Astrocyte of the cerebellum (primary cell): ENCODE measurements at places on chromosomes 1 and 21.

- peak; percentile 57 for DNase-seq
These were observed 20.7 kb downstream of the IL10RB start for GRCh38 chr21:33286600-33287456.

DNA sequence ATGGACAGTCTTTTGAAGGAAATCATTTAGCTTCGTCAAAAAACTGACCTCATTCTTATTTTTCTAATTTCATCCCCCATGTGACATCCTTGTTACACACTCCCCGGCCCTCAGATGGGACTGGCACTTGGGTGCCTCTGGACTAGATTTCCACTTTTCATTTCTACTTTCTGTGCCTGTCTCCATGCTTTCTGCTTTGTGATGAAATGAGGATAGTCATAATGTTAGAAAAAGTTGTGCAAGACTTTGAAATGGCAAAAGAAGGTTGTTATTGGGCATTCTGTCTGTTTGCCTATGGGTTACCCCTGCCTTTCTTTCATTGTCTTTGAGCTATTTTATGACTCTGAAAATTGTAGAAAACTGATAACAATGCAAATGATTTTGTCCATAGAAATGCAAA lies 54.9 kb downstream of the MDM4 start:
- DNase-seq, result no peak

DNA sequence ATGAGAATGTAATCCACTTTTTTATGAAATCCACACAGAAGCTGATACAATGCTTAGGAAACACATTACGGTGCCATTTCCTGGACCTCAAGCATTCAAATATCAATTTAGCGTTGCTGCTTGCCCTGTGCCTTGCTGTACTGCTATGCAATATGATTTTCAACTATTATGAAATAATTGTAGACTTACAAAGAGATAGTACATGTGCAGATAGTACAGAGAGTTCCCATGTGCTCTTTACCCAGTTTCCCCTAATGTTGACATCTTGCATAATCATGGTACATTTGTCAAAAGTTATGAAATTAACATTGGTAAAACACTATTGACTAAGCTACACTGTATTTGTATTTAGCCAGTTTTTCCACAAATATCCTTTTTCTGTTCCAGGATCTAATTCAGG lies 37.7 kb upstream of the PTBP2 start:
- DNase-seq, result no peak

- DNase-seq, result no peak
These were observed 21.2 kb upstream of the SERBP1 start for GRCh38 chr1:67451356-67451755.

GRCh38 chr1:155304558-155305063 lies 3.4 kb upstream of the PKLR start:
- DNase-seq, result no peak

GRCh38 chr1:21217812-21218596 lies 41.3 kb upstream of the EIF4G3 start:
- DNase-seq, result no peak

DNA sequence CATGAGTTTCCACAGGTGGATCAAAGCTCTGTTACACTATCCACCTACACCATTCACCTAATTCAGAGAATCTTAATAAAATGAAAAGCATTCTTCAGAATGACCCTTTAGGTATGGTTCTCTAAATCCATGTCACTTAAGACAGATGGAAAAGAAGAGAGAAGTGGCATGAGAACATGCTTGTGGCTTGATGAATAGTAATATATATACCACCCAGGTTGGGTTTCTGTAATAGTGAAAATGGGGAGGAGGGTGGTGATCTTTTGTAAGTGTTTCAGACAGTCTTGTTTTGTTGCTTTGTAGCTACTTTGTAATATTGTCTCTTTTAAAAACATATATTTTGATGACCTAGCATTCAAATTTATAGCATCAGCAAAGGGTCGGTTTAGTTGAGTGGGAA lies 469.8 kb downstream of the USP25 start:
- no peak for DNase-seq

DNA sequence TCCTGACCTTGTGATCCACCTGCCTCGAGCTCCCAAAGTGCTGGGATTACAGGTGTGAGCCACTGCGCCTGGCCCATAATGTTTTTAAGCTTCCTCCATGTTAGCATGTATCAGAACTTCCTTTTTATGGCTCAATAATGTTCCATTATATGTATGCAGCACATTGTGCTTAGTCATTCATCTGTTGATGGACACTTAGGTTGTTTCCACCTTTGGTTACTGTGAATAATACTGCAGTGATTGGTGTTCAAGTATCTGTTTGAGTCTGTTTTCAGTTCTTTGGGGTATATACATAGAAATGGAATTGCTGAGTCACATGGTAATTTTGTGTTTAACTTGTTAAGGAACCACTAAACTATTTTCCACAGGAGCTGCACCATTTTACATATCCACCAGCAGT lies 17.7 kb downstream of the CMPK1 start:
- DNase-seq, result no peak

DNA sequence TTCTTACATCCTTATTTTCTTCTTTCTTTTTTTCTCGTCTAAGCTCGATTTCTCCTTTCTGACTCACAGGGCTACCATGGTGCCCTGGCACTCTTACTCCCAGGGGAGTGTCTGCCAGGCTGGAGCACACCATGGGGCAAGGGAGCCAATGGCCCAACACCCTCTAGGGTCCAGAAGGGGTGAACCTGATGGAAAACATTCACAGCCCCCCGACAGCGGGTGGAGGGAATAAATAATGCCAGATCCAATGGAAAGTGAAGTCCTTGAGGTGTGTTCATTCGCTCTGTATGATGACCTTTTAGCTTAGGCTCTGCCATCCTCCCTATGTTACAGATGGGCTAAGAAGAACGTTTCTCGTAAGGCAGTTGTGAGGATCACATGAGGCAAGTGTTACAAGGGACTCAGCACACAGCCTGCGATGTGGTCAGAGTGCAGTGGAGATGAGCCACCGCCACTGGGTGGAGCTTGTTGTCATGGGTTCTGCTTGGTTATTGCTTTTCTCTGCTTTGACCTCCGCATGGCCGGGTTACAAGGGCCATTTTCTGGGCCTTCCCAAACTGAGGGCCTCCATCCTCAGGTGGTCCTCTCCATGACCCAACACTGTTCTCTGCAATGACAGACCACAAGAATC lies 3.5 kb upstream of the FCMR start:
- no peak for DNase-seq

GRCh38 chr1:10210841-10211804 lies 753 bp downstream of the KIF1B start:
- DNase-seq, result peak; percentile 59

- no peak for DNase-seq
These were observed 20.9 kb downstream of the PDXK start for GRCh38 chr21:43739621-43740435.

- no peak for DNase-seq
These were observed 389.7 kb downstream of the NTNG1 start for GRCh38 chr1:107530543-107530942.

DNA sequence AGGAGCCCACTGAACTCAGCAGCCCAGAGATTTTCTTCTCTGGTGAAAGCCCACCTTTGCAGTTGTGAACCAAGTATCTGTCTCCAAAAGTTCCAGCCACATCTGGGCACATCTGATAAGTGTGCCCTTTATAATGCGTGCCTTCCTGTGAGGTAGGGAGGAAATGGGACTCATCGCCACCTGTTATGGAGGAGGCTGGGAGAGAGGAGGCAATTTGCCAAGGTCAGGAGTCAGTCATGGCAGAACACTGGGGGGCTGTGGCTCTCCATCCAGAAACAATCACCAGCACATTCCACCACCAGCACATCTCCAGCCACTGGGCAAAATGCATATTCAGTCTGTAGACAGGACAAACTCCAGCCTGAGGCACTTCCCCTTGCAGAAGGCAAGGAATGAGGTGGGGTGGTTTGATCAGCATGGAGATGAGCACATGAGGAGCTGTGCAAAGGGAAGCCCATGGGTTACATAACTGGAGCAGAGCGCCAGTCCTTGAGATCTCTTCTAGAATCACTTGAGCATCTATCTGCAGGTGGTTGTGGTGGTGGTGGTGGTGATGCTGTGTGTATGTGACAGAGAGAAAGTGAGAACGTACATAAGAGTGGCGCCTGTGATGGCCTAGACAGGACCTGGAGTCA lies 15.0 kb upstream of the LEMD1 start:
- DNase-seq, result no peak

- DNase-seq, result no peak
These were observed 1.5 kb downstream of the XPR1 start for GRCh38 chr1:180633057-180634056.

GRCh38 chr1:209416039-209416438 lies 167.5 kb upstream of the CAMK1G start:
- DNase-seq, result no peak

DNA sequence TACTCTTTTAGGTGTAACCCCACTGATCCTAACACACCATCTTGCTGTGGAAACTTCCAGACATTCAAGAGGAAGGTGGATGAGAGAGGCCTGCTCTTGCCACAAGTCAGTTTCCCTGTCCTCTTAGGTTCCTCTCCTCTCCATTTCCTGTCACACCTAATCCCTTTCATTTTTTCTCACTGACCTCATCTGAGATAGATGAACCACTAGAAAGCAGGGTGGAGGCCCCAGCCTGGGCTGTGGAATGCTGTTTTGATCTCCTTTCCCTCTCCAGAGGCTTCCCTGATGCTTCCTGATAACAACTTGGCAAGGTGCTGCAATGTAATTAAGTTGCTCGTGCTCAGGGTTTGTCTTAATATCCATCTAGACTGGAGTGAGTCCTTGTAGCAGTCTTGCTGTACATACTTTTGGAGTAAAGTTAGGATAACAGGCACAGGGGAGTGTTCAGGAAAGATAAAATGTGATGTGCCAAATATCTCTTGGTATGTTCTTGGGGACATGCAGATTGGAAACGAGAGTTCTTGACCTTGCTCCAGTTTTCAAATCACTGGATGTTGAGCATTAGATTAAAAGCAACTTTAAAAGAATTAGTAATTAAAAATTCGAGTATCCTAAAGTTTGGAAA lies 11.2 kb downstream of the LRRC42 start:
- DNase-seq, result no peak

- no peak for DNase-seq
These were observed 17.5 kb downstream of the TOMM20 start for GRCh38 chr1:235111107-235111506.

DNA sequence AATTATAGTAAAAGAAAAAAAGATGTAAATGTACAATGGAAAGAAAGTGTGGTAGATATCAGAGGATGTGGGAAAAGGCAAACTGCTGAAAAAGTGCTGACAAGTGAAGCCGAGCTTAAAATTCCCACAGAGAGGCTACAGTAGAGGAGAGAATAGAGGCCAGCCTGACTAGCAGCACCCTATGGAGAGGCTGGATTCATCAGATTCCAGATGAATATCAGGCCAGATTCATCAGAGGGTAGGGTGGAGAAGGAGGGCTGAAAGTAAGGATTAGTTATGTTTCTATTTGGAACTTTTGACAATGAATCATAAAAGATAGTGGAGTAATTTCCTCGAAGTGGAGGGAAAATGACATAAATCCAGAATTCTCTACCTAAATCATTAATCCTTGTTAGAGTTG lies 60.4 kb upstream of the NEK7 start:
- DNase-seq, result peak; percentile 52

- DNase-seq, result no peak
These were observed 36.4 kb downstream of the DDAH1 start for GRCh38 chr1:85428471-85429089.

GRCh38 chr21:34705011-34705410 lies 36.2 kb downstream of the CLIC6 start:
- DNase-seq, result no peak
